H4 (cell line): ENCODE measurements at places on chromosomes 2 and 18.

GRCh38 chr2:32671885-32672533, 44.2 kb downstream of the TTC27 start:
- no peak for DNase-seq

DNA sequence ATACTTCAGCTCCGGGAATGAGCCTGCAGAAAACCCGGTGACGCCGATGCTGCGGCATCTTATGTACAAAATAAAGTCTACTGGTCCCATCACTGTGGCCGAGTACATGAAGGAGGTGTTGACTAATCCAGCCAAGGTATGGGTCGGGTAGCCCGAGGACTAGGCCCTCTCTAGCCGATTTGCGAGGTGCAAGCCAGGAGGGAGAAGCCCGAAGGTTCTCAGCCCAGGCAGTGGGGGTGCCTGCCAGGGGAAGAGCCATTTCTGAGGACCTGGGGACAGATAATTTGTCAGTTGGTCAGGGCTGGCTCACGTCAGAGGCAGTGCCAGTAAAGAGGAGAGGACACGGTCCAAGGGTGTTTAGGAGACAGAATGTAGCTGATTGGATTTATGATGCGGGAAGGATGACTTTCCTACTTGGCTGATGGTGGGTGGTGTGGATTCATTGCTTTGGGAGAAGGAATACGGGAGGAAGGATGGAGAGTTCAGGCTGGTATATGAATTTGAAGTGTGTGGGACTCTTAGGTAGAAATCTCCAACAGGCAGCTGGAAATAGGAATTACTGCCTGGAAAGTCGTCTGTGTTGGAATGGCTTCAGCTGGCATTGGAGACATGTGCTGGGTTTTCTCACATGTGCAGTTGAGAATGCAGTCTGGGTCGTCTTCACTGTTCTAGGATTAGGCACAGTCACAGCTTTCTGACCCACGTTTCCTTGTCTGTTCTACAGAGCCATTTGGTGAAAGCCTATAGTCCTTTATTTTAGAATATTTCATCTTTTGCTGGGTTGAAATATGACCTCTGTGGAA, 874 bp downstream of the NDUFAF7 start:
- DNase-seq = no peak

DNA sequence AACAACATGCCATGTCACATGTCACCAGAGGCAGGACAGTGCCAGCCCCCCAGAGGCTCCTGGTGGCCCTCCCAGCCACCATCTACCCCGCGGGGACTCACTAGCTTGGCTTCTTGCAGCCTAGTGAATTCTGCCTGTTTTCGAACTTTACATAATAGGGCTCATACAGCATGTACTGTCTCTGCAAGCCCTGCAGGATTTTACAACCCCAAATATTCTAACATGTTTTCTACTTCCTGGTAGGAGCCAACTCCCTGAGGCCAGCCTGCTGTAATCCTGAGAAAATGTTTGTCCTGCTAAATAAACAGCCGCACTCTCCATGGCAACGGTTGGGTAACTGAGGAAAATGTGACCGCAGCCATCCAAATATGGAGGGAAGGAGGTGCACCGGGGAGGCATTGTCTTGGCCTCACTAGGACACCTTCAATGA, 2.7 kb downstream of the PER2 start:
- peak; percentile 96 for DNase-seq

GRCh38 chr2:138359532-138359931, 142.0 kb upstream of the SPOPL start:
- no peak for DNase-seq

DNA sequence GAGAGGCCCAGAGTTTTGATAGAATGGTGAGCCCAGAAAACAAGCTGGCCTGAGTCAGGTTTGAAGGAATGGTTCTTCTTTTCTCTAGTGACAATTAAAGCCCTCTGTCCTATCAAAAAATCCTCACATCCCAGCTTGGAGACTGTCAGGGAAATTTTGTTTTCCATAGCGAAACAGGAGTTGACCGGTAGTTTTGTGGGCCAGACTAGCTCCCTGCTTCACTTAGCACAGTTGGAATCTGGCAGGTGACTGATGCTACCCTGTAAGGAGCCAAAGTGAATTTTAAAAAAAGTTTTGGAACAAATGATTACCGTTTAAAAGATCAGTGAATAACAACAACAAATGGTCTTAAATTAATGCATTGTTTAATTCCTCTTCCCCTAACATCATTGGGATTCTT, 6.7 kb downstream of the NAB1 start:
- no peak for DNase-seq

DNA sequence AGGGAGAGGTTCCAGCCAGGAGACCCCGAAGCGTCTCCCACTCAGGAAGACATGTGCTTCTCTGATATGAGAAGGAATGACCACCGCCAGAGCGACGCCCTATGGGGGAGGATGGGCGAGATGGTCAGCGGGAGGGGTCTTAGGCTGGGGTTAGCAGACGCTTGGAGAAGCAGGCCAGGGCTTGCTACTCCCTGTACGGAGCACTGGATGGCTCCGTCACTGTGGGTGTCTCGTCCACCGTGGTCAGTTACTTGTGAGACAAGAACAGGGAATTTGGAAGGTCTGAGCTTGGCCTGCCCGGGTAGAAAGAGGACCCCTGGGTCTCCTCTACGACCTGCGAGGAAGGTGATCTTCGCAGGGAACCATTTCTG, 39.8 kb downstream of the TMEM18 start:
- no peak for DNase-seq

GRCh38 chr18:72849671-72850070, 18.1 kb downstream of the NETO1 start:
- DNase-seq = no peak

- no peak for DNase-seq
Observed at GRCh38 chr2:180604077-180604476, 376.3 kb upstream of the UBE2E3 start.

DNA sequence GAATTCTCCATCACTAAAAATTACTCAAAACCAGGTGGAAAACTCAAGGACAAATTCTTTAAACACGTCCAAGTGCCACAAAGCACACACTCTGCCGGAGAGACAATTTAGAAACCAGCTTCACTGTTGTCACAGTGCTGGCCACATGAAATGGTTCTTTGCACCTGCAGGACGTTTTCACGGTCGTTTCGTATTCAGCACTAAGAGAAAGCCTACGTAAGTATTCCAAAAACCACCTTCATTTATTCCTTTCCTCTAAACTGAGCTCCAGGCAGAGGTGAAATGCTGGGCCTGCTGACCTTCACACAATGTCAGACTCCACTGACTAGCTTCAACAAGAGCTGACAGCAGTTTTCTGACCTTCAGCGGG, 680 bp downstream of the ATP5F1A start:
- no peak for DNase-seq

GRCh38 chr2:32003791-32004190, 7.0 kb downstream of the MEMO1 start:
- no peak for DNase-seq

GRCh38 chr2:53403792-53404413, 363.7 kb upstream of the CHAC2 start:
- peak; percentile 50 for DNase-seq

DNA sequence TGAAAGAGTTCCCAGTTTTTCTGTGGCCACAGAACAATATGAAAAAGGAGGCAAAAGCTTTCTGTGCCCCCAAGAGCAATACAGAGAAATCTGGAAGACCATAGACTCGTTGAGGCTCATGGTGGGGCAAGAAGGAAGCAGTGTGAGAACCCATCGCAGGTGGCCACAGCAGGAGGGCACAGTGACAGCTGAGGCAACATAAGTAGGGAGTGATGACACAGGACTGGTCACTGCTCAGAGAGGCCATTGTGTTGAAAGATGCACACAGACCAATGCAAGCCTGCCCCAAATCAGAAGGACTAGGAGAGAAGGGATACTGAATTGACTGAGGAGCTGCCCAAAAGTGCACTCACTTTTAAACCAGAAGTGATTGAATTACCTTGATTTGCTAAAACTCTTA, 483.6 kb downstream of the EPHA4 start:
- no peak for DNase-seq
